ENCODE measurements at places on chromosomes 4 and X.

GRCh38 chr4:20443015-20443805 lies 191.5 kb downstream of the SLIT2 start:
- no peak for DNase-seq

GRCh38 chrX:154466036-154466435 lies 8.0 kb downstream of the PLXNA3 start:
- no peak for DNase-seq

- no peak for DNase-seq
Measured at GRCh38 chr4:141647966-141648365, 11.6 kb downstream of the IL15 start.

- DNase-seq, result peak; percentile 94
Measured at GRCh38 chr4:8504279-8505007, 63.9 kb downstream of the TRMT44 start.

DNA sequence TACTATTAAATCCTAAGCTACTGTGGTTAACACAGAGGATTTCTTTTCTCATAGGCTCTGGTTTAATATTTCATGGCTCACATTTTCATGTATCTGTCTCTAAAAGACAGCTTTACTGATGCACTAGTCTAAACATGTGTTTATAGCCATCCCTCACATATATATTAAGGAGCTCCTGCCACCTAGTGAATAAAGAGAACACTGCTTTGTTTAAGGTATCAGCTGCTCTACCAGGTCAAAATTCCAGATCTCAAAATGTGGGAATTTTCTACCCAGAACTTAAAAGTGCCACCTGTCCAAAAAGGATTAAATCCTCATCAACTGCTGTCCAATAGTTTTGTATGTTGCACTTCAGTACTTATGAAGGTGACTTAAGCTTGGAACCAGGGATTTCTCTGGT lies 188.5 kb upstream of the TEX13C start:
- peak; percentile 2 for DNase-seq

GRCh38 chr4:114642173-114642780 lies 43.7 kb downstream of the UGT8 start:
- no peak for DNase-seq

DNA sequence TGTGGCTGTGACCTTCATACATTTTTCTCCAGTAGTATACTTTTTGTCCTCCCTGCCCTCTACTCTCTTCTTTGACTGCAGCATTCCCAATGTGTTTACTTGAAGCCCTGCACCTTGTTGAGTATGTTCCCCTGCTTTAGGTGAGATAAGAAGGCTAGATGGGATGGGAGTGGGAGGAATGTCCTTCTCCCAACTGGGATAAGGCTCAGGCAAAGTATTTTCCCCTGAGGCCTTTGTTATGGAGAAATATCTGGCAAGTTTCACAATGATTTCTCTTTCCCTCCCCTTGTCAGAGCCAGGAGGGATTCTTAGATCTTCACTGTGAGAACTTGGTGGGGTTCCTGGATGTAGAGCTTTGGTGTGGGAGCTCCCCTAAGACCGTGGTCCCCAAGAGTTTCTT lies 131.8 kb downstream of the CLCN5 start:
- no peak for DNase-seq

DNA sequence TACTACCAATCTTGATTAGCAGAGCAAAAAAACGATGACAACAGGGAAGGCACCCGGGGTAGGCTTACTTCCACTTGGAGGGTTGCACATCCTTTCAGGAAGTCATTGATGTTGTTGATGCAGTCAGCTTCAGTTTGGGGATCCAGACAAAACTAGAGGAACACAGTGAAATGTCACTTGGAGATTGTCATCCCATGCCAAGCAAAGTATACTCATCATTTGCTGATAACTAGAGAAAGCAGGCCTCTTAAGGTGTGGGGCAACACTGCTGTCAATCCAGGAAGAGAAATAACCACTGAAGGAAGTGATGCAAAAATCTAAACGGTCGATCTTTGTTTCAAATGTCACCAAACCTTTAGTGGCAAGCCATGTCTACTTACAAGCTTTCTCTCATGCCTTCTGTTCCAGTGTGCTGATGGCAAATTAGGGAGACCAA lies 1.4 kb downstream of the ARHGEF6 start:
- no peak for DNase-seq

DNA sequence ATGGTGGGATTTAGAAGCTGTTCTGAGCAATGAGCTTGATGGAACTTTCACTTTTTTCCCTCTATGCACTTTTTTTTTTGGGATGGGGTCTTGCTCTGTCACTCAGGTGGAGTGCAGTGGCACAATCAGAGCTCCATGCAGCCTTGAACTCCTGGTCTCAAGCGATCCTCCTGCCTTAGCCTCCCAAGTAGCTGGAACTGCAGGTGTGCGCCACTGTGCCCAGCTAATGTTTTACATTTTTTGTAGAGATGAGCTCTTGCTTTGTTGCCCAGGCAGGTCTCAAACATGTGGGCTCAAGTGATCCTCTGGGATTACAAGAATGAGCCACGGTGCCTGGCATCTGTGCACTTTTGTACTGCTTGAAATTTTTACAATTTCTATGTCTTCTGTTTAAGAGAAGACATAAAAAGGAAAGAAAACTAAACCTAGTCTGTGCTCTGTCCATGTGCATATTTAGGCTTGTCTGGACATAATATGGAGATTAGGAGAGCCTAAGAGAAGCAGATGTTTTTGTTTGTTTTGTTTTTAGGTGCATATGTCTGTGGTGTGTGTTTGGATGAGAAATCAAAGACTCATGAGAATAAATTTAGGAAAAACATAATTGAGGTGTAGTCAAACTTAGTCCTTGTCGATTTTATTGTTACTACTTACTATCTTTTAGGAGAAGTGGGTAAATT lies 16.5 kb downstream of the PDLIM5 start:
- no peak for DNase-seq

GRCh38 chrX:153401133-153401764 lies at the start of gene PNMA6E:
TSS of gene PNMA6E (minus strand) at chrX:153401350. CDS start at chrX:153398849, 2,501 bp downstream.
- no peak for DNase-seq

DNA sequence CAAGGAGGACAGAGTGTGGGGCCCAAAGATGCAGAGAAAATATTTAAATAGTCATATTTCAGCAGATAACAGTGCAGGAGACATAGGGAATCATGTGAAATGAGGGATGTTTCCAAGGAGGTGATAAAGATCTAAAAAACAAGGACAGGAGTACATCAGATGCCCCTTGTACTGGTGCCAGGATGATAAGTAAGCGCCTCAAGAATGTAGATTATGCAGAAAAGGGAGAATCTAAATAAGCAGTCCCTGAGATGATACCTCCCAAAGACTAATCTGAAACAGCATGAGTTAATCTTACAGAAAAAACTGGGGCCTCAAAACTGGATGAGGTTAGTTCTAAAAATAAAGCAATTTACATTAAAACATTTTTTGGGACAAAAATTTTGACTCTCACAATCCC lies 136.1 kb upstream of the WDFY3 start:
- no peak for DNase-seq

DNA sequence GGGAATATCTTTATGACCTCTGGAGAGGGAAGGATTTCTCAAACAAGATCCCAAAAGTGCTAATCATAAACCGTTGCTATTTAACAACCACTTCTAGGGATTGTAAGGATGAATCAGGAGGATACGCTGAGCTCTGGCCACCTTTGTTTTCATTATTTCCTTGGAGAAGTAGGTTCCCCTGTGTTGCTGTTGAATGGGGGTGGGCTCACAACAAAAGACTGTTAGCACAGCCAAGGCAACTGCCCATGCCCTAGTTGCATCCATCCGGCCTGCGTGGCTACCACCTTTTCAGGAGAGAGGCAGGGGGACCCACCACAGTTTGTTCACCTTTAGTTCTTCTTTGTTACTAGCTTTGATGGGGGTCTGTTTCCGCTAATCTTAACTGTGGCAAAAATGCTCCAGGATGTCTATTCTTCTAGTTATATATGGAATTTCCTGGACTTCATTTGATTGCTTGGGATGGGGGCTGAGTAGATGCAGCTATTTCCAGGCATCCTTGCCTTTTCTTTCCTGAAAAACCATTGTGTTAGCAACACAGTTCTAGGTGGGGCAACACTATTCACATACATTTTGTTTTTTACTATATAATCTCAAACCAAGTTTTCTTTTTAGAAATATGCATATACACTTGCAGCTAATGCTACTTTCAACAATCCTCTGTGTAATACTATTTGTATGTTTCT lies 95.4 kb downstream of the KDR start:
- DNase-seq, result no peak

- no peak for DNase-seq
Measured at GRCh38 chrX:109614951-109615350, 10.0 kb downstream of the KCNE5 start.

DNA sequence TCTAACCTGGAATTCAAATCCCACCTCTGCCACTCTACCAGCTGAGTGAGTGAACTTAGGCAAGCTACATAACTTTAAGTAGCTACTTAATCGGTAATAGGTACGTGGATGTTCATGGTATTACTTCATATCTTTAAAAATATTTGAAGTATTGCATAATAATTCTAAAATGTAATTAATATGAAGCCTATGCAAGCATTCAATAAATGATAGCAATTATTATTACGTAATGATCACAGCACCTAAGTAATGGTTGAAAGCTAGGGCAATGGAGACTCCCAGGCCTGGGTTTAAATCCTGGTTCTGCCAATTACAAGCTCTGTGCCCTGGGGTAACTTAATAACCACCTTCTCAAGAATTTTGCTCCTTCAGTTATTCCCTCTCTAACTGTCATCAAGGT lies 26.7 kb downstream of the LHFPL1 start:
- no peak for DNase-seq

GRCh38 chr4:83821493-83821892 lies 285.6 kb downstream of the GPAT3 start:
- no peak for DNase-seq

DNA sequence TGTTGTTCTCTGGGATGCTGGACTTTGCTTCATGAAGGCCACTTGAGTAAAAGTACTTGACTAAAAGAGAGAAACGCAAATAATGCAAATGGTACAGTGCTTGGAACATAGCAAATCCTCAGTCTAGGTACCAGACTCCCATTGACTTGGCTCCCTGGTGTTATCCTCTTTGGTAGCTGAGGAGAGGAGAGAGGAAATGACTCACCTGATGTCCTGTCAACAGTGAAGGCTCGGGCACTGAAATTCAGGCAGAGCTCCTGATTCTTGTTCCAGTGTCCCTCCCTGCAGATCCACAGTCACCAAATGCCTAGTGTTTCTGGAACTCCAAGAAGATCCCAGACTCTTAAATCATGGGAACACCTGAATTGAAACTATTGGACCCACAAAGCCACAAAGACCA lies 22.5 kb upstream of the TCEAL4 start:
- DNase-seq, result no peak

DNA sequence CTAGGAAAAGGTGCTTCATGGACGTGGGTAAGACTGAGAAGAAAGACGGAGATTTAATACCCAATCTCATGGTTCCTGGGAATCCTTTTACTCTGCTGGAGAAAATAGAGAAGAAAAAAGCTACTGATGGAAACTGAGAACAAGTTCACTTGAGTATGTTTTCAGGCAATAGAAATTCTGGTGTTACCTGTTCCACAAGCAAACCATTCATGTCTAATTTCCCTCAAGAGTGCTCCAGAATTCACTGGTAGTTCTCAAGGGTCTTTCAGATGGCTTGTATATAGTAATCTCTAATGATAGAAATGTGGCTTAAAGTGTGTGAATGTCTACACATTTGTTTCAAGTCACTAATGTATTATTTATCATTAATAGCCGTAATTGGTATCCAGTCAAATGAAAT lies 22.5 kb downstream of the SETD7 start:
- DNase-seq, result no peak

DNA sequence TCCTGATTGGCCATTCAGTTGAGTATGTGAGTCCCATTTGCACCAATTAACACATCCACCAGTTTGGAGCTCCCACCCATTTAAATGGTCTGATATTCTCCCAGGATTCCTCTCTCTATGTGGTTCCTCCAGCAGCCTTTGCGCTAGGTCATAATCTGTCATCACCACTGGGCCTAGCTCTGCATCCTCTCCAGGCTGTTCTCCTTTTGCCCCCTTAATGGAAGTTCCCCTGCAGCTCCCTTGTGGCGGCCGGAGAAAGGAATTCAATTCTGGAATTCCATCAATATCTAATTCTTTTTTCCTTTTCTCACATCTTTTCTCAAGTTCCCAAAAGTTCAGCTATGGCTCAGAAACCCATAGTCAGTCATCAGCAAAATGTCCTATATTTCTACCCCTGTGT lies 2184.4 kb upstream of the AGA start:
- DNase-seq, result no peak

DNA sequence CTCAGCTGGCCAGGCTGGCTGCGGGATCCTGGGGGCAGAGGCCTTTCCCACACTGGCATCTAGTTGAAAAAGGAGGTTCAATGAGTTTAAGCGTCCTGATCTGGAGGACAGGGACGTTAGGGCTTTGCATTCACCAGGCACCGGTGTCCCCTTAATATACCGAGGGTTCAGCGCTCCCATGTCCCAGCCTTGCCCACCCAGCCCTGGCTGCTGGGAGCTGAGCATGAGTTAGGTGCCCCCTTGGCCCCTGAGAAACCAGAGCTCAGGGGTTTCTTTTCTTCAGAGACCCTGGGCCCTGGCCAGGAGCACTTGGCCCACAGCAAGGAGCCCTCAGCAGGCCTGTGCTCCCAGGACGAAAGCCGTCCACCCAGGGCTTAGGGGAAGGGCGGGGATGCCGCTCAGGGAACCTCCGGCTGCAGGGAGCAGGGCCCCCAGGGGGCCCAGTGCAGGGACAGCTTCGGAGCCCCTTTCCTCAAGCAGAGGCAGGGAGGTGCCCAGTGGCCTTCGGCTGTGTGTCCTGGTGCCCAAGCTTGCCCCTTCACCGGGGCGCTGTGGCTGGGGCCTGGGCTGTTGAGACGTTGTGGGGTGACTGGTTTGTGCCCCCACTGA lies 20.9 kb upstream of the DUSP9 start:
- no peak for DNase-seq

DNA sequence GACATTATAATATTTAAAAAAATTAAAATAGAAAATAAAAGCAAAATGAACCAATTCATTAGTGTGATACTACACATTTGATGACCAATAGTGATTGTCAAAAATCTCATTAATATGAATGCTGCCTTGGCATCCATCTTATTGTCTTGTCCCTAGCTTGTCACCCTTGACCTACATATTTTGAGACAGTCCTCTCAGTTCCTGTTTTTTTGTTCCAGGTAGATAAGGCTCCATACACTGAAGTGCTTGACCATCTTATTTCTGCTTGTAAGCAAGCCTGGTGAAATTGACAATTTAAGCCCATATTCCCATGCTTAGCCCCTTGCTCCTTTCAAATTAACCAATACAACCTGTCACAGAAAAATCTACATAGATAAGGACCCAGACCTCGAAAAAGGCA lies 534.0 kb upstream of the FMR1 start:
- no peak for DNase-seq

- DNase-seq, result no peak
Measured at GRCh38 chr4:77994194-77994721, 62.9 kb upstream of the FRAS1 start.

GRCh38 chr4:173391701-173392100 lies 7.2 kb downstream of the SCRG1 start:
- DNase-seq, result no peak

GRCh38 chr4:26130841-26131432 lies 189.9 kb upstream of the RBPJ start:
- no peak for DNase-seq

DNA sequence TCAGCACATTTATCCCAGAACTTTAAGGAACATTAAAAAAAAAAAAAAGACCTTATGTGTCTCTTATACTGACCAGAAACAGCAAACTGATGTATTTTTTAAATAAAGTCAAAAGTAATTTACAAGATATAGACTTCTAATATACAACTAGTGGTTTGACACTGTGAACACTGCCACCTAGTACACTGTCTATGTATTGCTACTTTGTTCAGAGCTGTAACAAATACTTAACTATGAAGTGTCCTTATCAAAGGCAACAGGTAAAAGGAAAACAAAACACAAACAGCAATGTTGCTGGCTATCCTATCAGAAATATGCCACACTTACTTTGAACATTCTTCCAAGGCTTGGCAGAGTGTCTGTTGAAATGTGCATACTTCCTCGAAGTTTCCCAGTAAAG lies 60.4 kb downstream of the CD40LG start:
- DNase-seq, result no peak
